MCF 10A (cell line): ENCODE measurements at places on chromosomes 6 and 20.

DNA sequence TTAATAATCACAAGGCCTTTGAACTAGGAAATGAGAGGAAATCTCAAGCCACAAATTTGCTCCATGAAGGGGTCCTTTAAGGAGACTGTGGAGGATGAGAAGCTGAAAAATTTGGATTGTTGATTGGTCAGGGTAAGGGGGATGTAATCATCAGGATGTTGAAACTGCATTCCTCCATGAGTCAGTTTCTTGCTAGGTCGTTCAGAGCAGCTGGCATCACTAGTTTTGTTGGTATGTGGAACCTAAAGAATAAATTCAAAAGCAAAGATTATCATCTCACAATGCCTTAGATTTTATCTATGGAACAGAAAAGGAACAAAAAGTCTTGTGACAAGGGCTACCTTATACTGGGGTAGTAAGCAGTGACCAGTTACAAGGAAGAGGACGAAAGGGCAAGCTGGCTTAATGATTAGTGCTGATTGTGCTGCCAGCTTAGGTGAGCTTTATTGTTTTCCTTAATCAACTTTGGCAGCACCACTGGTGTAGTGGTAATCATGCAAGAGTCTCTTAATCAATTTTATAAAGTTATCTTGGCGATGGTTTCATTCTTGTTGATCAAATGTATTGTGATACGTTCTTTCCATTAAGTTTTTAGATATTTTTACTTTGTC lies 36.6 kb downstream of the CRISP2 start:
- H3K27me3 ChIP-seq = peaks cover 9% of the 10 kb centered on the region
- H3K27ac ChIP-seq = no peak overlapping the region
- peaks cover 6% of the 10 kb centered on the region for H3K36me3 ChIP-seq
- H3K4me1 ChIP-seq = no peaks in the 10 kb centered on the region
- peak; percentile 57 for DNase-seq
- H3K4me3 ChIP-seq = no peak overlapping the region

GRCh38 chr20:12113468-12114371 lies 196.0 kb downstream of the BTBD3 start:
- peak; percentile 72 for DNase-seq
- H3K27ac ChIP-seq = no peak overlapping the region
- H3K4me3 ChIP-seq = no peak overlapping the region
- H3K27me3 ChIP-seq = no peaks in the 10 kb centered on the region

GRCh38 chr6:124056407-124057334 lies 253.0 kb downstream of the NKAIN2 start:
- H3K27me3 ChIP-seq = no peaks in the 10 kb centered on the region
- no peak overlapping the region for H3K27ac ChIP-seq
- DNase-seq = no peak
- no peaks in the 10 kb centered on the region for H3K4me1 ChIP-seq
- H3K4me3 ChIP-seq = no peak overlapping the region
- H3K36me3 ChIP-seq = peaks cover 5% of the 10 kb centered on the region

GRCh38 chr6:15980801-15981200 lies 148.1 kb upstream of the MYLIP start:
- DNase-seq = peak; percentile 6
- no peaks in the 10 kb centered on the region for H3K36me3 ChIP-seq
- no peak overlapping the region for H3K4me3 ChIP-seq
- peaks cover 6% of the 10 kb centered on the region for H3K4me1 ChIP-seq
- no peak overlapping the region for H3K27ac ChIP-seq
- no peaks in the 10 kb centered on the region for H3K27me3 ChIP-seq

DNA sequence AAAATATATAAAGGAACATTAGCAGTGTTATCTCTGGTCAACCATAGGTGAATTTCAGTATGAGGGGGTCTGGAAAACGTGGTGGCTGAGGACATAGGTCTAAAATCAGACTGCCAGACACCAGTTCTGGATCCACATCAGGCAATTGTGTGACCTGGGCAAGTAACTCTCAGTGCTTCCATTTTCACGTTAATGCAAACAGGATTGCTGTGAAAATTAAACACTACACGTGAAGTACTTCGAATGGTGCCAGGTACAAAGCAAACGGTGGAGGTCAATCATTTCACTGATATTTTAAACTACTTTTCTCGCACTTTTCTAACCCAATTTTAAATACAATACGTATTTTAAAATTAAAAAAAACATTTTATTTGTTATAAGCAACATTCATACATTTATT lies 315.7 kb downstream of the TRDN start:
- no peak overlapping the region for H3K4me3 ChIP-seq
- no peaks in the 10 kb centered on the region for H3K27me3 ChIP-seq
- peaks cover 10% of the 10 kb centered on the region for H3K4me1 ChIP-seq
- no peaks in the 10 kb centered on the region for H3K36me3 ChIP-seq
